ENCODE measurements at places on chromosomes 7 and 10.

GRCh38 chr10:101224910-101225823 is 4.1 kb downstream of the LBX1 start:
- no peak for DNase-seq

- DNase-seq: no peak
Measured at GRCh38 chr7:91319351-91319750, 55.1 kb downstream of the FZD1 start.

GRCh38 chr10:111360260-111360925 is 283.6 kb downstream of the ADRA2A start:
- DNase-seq: no peak

DNA sequence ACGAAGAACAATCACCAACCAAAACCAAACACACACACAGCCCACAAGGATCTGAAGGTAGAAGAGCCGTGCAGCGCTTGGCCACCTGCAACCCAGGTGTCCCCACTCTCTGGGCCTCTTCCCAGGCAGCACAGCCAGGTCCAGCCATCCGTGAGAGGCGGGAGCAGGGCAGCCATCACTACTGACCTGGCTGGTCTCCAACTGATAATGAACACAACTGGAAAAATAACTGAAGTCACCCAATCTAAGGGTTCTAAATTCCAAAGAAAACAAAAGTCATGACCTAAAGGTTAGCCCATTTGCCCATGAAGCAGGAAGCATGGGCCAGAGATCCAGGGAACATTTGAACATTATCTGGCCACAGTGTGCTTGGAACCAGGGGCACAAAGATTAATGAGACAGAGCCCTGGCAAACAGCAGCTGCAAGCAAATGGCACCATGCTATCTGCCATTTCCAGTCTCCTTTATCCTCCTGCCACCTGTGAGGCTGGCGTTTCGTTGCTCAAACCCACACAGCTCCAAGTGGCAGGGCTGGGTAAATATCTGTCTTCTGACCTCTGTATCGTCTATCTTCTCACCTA is 207.9 kb downstream of the TNS3 start:
- DNase-seq: no peak

DNA sequence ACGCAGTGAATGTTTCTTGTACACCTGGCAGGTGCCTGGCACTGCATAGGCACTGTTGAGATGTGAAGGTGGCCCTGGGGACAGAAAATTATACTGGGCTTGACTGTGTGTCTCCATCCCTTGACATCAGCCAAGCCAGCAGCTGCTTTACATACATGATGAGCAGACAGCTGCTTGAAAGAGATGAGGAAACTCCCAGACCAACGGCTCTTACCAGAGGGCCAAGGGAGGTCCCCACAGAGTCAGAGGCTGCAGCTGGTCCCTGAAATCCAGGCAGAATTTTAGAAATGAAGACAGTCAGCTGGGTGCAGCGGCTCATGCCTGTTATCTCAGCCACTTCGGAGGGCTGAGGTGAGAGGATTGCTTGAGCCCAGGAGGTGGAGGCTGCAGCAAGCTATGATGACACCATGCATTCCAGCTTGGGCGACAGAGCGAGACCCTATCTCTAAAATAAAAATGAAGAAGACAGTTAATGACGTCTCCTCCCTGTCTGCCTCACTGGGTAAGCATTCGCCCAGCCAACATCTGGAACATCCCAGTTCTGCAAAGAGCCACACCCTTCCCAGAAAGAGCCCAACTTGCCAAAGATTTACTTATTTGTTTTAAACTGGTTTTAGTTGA is 17.6 kb downstream of the LIMK1 start:
- DNase-seq: no peak

GRCh38 chr7:29424984-29425309 is 138.7 kb upstream of the PRR15 start:
- DNase-seq: no peak

DNA sequence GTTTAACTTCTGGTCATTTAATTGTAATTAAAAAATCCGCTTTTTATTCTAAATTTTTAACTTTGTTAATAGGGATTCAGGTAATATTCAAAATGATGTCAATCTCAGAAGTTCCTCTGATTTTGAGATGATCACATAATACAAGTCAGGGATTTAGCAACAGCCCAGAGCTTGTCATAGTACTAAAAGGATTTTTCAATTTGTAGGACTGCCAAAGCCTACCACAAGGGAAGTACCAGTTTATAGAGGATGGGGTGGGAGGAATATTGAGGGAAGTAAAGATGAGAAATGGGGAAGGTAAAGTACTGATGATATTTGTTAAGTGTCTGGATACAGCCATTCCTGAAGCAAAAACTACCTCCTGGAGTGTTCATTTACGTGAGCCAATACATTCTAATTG is 278.2 kb upstream of the TEX47 start:
- DNase-seq: no peak

DNA sequence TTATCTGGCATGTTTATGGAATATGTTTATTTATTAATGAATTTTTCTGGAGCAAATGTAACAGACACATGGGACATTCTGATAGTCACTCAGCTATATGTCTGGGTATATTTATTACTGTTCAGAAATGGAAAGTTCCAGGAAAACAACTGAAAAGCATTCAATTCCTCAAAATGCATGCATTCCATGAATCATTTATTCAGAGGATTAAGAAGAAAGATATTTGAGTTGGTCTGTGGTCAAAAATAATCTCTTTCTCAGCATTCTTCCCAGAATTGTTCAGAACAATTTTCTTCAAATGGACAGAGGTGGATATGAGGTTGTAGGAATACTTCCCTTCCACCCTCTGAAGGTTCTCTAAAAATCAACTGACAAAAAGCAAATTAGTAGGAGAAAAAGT is 97.6 kb upstream of the ITGB1 start:
- no peak for DNase-seq

DNA sequence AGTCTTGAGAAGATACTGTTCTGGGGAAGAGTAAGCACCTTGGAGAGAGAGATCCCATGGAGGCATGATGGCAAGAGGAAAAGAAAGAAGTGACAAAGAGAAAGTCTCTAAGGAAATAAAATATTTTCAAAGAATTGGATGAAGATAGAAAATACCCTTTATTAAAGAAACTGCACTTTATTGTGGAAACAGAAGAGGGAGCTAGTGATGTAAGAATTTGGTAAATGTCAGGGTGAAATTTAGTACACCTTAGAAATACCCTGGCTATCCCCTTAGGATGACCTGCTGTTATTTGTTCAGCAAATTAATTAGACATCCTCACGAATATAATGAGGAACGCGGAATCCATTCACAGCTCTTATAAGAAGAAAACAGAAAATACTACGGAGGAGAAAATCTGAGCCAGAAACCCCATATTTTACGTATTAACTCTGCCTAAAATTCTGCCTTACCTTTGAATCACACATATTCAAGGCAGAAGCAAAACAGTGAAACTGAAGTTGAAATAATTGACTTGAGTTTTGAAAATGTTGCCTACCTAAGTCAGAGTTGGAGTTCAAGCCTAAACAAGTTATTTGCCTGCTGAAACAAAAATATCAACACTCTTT is 90.7 kb downstream of the TFPI2 start:
- no peak for DNase-seq

DNA sequence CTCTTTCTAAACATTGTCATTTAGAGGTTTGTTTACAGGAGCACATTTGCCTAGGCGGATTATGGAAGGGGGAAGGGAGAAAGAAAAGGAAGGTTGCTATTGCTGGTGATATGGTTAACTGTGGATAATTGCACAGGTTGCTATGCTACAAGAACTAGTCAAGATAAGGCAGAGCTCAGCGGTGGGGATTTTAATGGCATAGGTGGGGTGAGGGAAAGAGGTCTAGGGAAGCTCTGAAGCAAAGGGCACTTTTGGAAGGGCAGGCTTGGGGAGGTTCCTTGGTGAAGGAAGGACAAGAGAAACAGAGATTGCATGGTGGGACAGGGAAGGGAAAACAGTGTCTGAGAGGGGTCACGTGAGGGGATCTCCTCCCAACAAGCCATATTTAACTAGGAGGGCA is 19.5 kb downstream of the HYAL4 start:
- no peak for DNase-seq

DNA sequence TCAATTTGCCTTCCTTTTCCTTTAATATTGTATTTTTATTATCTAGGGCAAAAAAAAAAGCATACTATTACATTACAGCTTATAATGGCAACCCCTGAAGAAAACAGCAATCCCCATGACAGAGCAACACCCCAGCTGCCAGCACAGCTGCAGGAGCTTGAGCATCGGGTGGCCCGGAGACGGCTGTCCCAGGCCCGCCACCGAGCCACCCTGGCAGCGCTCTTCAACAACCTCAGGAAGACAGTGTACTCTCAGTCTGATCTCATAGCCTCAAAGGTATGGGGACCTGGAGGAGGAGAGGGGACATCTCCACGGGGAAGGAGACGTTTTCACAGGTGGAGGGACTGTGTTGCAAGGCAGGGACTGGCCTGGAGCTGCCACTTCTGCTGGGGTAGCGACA is 6.8 kb downstream of the STRA8 start:
- DNase-seq: no peak

DNA sequence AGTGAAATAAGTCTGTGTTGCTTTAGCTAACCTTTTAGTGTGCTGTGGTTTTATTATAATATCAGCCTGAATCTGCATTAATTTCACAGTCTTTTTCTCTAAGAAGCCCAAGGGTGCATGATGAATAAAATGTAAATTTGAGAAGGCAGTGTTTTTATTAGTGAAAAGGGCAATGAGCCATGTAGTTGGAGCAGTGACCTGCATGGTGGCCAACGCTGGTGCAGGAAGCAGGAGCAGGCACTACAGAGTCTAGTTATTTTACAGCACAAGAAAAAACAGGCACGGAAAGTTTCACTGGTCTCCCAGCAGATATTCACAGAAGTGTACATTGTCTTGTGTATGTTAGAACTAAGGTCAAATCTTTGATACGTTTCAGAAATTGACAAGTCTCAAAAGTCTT is 247.8 kb downstream of the CELF2 start:
- no peak for DNase-seq

- DNase-seq: no peak
Measured at GRCh38 chr10:120007261-120007660, 114.7 kb downstream of the SEC23IP start.

GRCh38 chr7:100607111-100607510 is 4.9 kb downstream of the PCOLCE start:
- no peak for DNase-seq

- no peak for DNase-seq
Measured at GRCh38 chr10:107092321-107092720, 72.2 kb downstream of the SORCS1 start.

GRCh38 chr7:40506158-40506557 is 371.4 kb downstream of the SUGCT start:
- DNase-seq: no peak

DNA sequence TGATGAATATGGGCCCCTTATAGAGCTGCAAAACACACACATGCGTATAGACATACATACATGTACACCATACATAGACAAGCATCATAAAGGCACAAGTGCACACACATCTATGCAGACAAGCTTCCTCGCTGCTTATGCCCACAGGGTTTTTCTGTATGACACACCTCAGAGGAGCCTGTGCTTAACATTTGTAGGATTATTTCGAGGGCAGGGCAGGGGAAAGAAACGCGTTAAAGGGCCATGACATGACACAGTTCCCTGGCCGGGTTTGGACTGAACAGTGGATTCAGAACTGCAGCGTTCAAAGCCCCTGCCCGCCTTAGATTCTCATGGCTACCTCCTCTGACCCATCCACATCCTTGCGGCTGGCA is 44.8 kb downstream of the CHST3 start:
- DNase-seq: no peak

DNA sequence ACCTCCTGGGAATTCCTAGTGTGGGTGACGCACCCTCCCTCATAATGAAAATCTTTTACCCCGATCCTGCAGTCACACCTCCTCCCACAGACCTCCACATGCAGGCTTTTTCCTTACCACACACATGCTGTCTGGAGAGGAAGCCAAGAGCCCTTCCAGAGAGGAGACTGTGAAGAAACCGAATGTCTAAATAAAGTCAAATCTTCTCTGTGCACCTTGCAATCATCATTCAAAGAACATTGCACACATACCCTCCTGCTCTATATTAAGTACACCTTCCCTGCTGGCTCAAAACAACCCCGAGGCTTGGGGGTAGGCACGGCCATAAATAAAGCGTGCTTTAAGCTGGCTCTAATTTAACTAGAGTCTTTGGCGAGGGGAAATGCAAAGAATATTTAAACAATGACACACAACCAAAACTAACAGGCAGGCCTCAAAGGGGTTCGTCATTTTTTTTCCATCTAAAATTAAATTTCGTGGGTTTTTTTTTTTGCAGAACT is 34.9 kb downstream of the CALML3 start:
- DNase-seq: no peak

Data from activated T-helper 1 cell treated with Interleukin-2 at 50 U/mL for 16 hours (primary cell).